Right lung (tissue), 10 donors: ENCODE measurements at places on chromosomes 4 and X. TPM values are rescaled to one million over a fixed set of nuclear protein-coding genes. Genes with fewer than 3 reads are reported as not detected.

- DNase-seq, result no peak
Measured at GRCh38 chrX:96474741-96475125, 209.9 kb upstream of the DIAPH2 start.

- DNase-seq, result no peak
Measured at GRCh38 chr4:89331197-89331596, 23.6 kb upstream of the GPRIN3 start.

- DNase-seq, result peak; percentile 4
Measured at GRCh38 chr4:54254116-54254914, 25.2 kb downstream of the PDGFRA start.

DNA sequence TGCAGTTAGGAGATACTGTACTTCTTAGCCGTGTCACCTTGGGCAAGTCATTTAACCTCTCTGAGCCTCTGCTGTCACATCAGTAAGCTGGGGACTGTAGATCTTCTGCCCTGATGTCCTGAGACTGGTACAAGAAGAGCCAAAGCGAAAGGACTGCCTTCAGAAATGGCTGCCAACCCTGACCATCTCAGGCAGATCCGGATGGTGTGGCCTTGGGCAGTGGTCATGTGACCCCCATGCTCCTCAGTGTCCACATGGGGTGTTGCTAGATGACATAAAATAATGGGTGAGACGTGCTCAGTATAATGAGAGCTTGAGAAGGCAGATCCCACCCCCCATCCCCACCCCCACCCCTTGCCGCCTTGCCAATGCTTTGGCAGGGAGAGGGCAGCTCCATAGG, 60.4 kb upstream of the MTM1 start:
- DNase-seq, result no peak

GRCh38 chr4:4655901-4656300, 114.1 kb upstream of the STX18 start:
- DNase-seq, result no peak

- no peak for DNase-seq
Measured at GRCh38 chr4:23068287-23068686, 375.6 kb downstream of the GBA3 start.

- DNase-seq, result no peak
Measured at GRCh38 chr4:48954314-48954713, 31.8 kb upstream of the CWH43 start.

GRCh38 chr4:94641702-94642560, 115.8 kb upstream of the BMPR1B start:
- DNase-seq, result no peak

GRCh38 chr4:6076391-6076790, 58.2 kb upstream of the C4orf50 start:
- DNase-seq, result no peak

DNA sequence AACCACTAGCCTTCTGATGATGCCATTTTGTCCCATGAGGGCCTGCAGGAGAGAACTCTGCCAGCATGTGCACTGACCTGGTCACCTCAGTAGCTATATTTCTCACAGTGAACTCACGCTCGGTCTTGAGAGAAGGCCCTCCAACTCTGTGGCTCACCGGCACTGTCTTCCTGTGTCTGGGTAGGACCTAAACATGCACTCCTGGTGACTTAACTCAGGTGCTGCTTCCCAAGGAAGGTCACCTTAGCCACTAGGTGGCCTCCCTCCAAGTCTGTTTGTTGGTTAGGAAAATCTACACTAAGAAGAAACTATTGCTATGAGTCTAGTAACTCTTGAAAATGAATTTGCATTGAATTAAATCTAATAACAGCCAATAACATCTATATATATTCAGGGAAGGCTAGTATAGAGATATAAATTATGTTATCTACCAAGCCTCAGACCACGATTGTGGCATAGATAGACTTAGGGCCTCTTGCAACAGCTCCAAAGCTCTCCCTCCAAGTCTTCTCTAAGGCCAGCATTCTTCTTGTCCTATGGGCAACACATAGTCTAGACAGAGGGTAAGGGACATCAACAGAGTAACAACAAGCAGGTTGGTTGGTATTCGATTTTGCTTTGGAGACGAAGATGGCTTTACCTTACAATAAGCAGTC, 24.7 kb downstream of the TLR10 start:
- no peak for DNase-seq

The CFP gene
- 5.0 TPM for polyA plus RNA-seq

The PF4V1 gene
- polyA plus RNA-seq, result 2.3 TPM

The TMSB15B gene
- 31.7 TPM for polyA plus RNA-seq
